ENCODE measurements at places on chromosomes 3 and 15. TPM values are rescaled to one million over a fixed set of nuclear protein-coding genes. Genes with fewer than 3 reads are reported as not detected.
A peak's percentile ranks its signal among the peaks of the same experiment; 100 is the strongest.

TMEM40 gene
- polyA plus RNA-seq: 1.9 TPM

GRCh38 chr3:115783938-115784738 lies 160.8 kb downstream of the GAP43 start:
- DNase-seq: peak; percentile 96

- no peak for DNase-seq
Observed at GRCh38 chr3:39113291-39113690, 5.8 kb downstream of the TTC21A start.

ARL14 gene
- not detected for polyA plus RNA-seq

- DNase-seq: no peak
Observed at GRCh38 chr3:22296601-22297000, 545.6 kb upstream of the ZNF385D start.

IGDCC3 gene
- 12.8 TPM for polyA plus RNA-seq

GRCh38 chr3:25973122-25973521 lies 183.2 kb downstream of the OXSM start:
- DNase-seq: no peak

FYCO1 gene
- polyA plus RNA-seq: 20.3 TPM

- no peak for DNase-seq
Observed at GRCh38 chr15:35288580-35288979, 203.5 kb upstream of the NANOGP8 start.

- DNase-seq: no peak
Observed at GRCh38 chr3:49757197-49757596, 29.1 kb downstream of the IP6K1 start.

- no peak for DNase-seq
Observed at GRCh38 chr3:61343543-61343942, 92.3 kb upstream of the FHIT start.

IQCH gene
- polyA plus RNA-seq: 2.6 TPM

DNA sequence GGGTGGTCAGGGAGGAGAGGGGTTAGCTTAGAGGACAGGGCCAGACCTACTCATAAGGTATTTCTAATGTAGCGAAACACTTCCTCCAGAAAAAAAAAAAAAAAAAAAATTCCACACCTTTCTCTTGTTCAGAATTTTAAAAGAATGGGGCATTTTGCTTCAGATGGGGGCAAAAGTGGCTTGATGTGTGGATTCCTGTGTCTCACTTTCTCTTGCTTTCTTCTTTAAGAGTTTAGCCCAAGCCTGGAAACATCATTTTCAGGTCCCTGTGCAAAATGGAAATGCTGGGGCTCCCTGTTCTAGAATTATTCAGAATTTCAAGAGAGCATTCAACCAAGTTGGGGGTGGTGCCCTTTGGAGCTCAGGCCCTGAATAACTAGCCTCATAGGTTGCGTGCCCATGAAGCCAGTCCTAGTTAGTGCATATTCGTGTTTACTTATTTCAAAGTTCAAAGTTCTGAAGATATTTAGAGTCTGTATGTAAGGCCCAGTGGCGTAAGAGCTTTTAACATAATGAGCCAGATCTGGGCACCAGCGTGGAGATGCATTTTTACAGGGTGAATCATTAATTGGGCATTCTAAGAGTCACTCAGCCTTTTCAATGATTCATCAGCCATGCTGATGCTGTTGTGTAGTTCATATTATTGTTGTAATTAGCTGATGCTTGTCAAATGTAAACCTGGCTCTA lies 104.5 kb downstream of the RPLP1 start:
- no peak for DNase-seq

NKTR gene
- polyA plus RNA-seq: 243 TPM

STRIT1 gene
- polyA plus RNA-seq: not detected

GCNT3 gene
- 1.4 TPM for polyA plus RNA-seq

GOLGA8J gene
- 1.4 TPM for polyA plus RNA-seq

GRCh38 chr3:72627271-72627670 lies 221.0 kb downstream of the SHQ1 start:
- no peak for DNase-seq

GRCh38 chr3:127119693-127120464 lies 73.1 kb upstream of the PRR23E start:
- no peak for DNase-seq

AQR gene
- polyA plus RNA-seq: 49.0 TPM

GRCh38 chr3:100150473-100150872 lies 36.2 kb upstream of the FILIP1L start:
- DNase-seq: no peak

- DNase-seq: no peak
Observed at GRCh38 chr3:8191406-8191805, 310.2 kb upstream of the LMCD1 start.

GRCh38 chr3:119700269-119700919 lies 2.4 kb upstream of the CFAP91 start:
- no peak for DNase-seq

RARB gene
- 31.8 TPM for polyA plus RNA-seq

SLC12A1 gene
- polyA plus RNA-seq: 0.26 TPM

GRCh38 chr3:127734754-127735473 lies 62.2 kb downstream of the ABTB1 start:
- DNase-seq: no peak

- DNase-seq: no peak
Observed at GRCh38 chr3:40546816-40547215, 22.1 kb downstream of the ZNF621 start.

- no peak for DNase-seq
Observed at GRCh38 chr3:24377218-24377993, 117.2 kb downstream of the THRB start.

KIF15 gene
- polyA plus RNA-seq: 19.8 TPM

GRCh38 chr15:40695469-40695890 lies 506 bp downstream of the RAD51 start:
- no peak for DNase-seq

DNA sequence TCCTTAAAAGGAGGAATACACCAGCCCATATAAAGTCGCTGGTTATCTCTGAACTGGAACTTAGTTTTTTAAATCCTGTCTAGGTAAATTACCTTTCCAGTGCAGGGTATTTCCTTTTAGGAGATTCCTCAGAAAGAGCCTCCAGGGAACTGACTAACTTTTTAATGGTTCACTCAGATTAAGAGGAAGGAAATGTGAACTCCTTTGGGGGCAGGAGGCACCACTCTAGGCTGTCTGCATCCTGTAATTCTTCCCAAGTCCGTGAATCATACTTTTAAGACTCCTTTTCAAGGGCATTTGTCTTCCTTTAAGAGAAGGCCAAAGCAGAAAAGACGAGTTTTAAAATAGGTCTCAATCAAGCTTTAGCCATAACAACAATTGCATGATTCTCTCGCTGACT lies 871.2 kb upstream of the NR2F2 start:
- DNase-seq: no peak

SLC9C1 gene
- polyA plus RNA-seq: 0.54 TPM

GREM1 gene
- 0.08 TPM for polyA plus RNA-seq

- no peak for DNase-seq
Observed at GRCh38 chr15:89378296-89379151, 43.9 kb upstream of the POLG start.

GRCh38 chr15:28948036-28948435 lies 62.3 kb downstream of the APBA2 start:
- DNase-seq: no peak

DNA sequence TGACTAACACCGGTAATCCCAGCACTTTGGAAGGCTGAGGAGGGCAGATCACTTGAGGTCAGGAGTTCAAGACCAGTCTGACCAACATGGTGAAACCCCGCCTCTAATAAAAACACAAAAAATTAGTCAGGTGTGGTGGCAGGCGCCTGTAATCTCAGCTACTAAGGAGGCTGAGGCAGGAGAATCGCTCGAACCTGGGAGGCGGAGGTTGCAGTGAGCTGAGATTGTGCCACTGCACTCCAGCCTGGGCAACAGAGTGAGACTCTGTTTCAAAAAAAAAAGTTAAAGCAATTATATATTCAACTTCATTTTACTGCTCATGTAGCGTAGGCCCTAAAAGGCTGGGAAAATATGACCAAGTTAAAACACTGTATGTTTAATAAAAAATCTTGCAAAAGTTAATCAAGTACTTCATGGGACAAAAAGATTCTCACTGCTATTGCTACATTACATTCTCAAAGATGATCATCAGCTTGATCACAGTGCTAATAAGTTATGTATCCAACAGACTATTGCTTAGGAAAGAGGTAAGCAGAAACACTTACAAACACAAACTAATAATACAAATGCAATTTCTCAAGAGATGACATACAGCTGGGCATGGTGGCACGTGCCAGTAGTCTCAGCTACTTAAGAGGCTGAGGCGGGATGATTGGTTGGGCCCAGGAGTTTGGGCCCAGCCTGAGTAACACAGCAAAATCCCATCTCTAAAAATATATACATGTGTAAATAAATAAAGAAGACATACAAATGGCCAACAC lies 2.7 kb downstream of the COPS2 start:
- no peak for DNase-seq

DNA sequence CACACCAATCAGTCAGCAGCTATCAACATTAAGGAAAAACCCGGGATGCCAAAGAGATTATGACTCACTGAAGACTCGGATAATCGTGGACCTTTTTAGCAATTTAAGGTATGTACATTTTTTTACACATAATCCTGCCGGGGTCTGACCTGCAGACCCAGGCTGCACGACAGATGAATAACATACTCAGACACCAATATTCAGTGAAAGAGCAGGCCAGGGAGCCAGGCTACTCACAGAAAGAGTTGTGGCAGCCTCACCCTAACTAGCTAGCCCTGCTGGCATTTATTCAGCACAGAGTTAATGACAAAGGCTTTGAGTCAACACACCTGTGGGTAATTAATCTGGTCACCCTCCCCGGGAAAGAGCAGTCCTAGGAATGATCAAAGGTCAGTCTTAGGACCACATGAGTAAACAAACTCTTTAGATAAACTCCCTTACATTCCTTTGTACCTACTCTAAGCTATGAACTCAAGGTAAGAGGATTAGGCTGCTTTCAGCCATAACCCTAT lies 727.5 kb downstream of the TBL1XR1 start:
- no peak for DNase-seq

DNA sequence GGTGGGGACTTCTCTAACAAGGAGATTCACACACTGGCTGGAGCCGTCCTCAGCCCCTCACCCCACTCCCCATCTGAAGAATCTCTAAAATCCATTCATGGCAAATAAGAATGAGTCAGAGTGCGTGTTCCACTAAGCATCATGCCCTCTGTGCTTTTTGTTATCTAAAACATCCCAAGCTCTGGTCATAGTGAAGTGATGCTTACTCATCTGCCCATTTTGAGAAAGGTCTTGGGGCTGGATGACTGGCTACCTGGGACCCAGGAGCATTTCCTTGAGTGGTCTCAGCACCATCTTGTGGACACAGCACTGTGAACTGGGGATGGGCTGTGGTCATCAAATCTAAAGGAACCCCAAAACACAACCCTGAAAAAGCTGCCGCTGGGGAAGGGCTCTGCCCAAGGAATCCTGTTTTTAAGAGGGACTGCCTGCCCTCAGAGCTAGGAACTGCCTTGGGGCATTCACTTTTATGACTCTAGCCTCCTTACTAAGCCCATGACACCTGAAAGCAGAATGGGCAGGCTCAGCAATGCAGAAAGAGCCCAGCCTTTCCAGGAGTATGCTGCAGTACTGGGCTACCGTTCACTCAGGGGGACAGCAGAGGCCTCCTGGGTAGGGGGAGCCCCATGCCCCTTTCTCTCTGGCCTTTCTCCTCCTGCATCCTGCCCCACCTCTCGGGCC lies 53.5 kb downstream of the ZBTB38 start:
- DNase-seq: no peak

DNA sequence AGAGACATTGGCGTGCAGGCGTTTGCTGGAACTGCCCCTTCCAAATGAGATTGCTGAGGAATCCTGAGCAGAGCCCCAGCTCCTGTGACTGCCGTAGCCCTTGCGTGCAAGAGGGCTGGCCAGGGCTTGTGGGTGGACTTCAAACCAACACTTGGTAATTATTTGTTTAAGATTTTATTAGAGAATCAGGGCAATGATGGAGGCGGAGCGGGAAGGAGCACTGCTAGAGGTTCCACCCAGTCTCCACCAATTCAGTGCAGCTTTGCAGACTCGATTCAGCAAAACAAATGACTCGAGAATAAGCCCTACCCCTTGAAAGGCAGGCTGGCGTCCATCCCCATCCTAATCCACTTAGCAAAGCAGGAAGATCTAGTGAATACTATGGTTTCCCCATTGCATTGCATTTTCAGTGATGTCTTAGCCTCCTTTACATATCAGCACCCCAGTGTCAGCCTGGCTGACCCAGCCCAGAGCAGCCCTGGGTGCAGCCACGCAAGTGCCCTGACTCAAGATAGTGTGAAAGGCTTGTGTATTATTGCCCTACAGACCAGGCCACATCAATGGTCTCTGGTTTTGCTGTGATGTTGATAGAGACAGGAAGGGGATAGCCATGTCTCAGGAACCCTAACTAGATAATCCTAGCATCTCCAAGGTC lies 26.0 kb downstream of the GLDN start:
- DNase-seq: no peak

AEN gene
- 7.3 TPM for polyA plus RNA-seq

GRCh38 chr3:197555281-197556261 lies at the start of gene BDH1:
BDH1 (minus strand) TSS chr3:197555968; CDS start chr3:197546443, 9,525 bp downstream.
- DNase-seq: peak; percentile 91

DNA sequence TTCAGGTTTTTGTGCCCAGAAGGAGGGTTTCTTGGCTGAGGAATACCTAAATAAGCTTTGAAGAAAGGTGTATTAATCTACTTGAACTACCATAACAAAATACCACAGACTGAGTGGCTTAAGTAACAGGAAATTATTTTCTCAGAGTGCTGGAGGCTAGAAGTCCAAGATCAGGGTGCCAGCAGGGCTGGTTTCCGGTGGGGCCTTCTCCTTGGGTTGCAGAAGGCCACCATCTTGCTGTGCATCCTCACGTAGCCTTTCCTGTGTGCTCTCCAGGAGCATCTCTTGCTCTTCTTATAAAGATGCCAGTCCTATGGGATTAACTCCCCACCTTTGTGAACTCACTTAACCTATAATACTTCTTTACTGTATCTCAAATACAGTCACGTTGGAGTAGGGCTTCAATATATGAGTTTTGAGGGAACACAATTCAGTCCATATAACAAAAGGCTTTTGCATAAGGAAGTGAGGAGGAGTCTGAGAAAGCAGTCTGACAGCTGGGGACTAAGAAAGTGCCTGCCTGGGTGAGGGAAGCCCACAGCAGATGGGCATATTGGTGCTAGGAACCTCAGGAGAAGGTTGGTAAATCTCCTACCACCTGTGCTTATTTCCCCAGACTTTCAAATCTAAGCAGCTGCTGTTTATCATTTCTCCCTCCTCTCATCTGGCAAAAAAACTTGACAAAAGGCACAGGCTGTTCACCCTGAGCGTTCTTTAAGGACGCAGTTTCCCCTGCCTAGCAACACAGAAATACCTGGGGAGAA lies 89.6 kb upstream of the CBLB start:
- DNase-seq: no peak

- DNase-seq: no peak
Observed at GRCh38 chr15:76150513-76150912, 90.7 kb downstream of the TMEM266 start.

UROC1 gene
- 0.11 TPM for polyA plus RNA-seq

GRCh38 chr3:32780071-32780734 lies 37.6 kb upstream of the TRIM71 start:
- no peak for DNase-seq

DNA sequence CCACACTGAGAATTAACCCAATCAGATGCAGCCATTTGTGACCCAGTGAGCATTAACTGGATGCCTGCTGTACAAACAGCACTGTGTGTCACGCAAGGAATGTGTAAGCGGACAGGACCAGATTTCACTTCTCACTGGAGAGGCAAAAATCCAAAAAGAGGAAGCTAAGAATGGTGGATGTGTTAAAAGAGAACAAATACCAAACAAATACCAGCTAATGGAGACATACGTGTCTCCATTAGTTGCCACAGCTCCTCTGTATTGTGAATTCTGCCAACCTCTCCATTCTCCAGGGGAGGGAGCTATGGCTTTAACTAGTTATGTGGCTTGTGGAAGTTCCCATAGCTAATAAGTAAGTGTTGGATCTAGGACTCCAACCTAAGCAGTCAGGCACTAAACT lies 2.6 kb downstream of the LTF start:
- no peak for DNase-seq

HIGD2B gene
- not detected for polyA plus RNA-seq
